ENCODE measurements at places on chromosomes 7 and 10.
A peak's percentile ranks its signal among the peaks of the same experiment; 100 is the strongest.

GRCh38 chr7:65503434-65504152, 129.9 kb downstream of the ZNF92 start:
- DNase-seq, result no peak

GRCh38 chr7:56091591-56091990, 1.2 kb downstream of the PHKG1 start:
- no peak for DNase-seq

DNA sequence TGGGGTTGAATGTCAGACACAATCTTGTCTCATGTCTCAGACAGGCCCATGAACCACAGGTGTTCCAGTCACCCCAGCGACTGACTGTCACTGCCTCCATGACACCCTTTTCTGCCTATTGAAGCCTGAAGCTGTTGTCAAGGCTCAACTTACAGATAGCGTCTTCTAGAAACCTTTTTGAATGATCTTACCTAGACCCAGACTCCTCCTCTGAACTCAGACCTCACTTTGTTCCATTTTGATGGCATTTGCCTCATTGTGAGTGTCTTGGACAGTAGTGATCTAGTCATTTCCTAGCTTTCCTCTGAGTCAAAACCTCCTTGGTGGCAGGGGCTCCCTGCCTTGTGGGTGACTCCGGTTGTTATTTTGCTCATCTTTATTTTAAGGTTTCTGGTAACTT, 98.3 kb upstream of the AGK start:
- no peak for DNase-seq

DNA sequence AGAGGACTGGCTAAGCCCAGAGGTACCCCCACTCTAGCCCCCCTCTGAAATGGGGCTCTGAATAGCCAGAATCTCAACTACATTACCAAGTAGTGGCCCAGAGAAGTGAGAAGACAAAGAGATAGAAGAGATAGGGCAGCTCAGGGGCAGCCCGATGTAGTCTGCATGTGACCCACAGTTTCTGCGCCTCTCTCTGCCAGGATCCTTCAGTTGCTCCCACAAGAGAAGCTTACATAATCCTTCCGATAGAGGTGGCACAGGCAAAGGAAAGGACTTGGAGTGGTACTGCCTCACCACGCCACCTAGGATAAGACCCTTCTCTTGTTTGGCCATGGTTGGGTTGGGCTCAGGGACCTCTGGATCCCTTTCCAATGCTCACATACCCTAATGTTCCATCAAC, 5.4 kb upstream of the PDE1C start:
- no peak for DNase-seq

- no peak for DNase-seq
Measured at GRCh38 chr10:130212746-130213145, 76.6 kb downstream of the GLRX3 start.

DNA sequence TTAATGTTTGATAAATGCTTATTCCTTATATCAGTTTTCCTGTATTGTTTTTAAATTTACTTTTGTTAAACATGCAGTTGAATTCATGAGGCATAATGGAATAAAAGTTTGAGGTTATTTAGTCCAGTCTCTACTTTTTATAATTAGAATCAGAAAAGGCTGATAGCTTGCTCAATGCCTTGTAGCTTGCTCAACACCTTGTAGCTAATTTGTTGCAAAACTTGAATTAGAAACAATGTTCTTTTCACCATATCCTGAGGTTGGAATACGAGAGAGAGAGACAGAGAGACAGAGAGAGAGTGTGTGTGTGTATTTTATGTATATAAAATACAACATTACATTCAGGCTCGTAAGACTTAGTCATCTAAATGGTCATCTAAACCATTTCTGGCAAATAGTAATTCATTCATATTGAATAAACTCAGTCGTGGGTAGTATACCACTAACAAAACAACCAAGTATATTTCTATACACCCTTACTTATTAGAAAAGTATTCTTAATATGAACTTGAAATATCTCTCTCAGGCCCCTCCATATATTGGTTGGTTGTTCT, 243.5 kb downstream of the ADK start:
- DNase-seq, result no peak

DNA sequence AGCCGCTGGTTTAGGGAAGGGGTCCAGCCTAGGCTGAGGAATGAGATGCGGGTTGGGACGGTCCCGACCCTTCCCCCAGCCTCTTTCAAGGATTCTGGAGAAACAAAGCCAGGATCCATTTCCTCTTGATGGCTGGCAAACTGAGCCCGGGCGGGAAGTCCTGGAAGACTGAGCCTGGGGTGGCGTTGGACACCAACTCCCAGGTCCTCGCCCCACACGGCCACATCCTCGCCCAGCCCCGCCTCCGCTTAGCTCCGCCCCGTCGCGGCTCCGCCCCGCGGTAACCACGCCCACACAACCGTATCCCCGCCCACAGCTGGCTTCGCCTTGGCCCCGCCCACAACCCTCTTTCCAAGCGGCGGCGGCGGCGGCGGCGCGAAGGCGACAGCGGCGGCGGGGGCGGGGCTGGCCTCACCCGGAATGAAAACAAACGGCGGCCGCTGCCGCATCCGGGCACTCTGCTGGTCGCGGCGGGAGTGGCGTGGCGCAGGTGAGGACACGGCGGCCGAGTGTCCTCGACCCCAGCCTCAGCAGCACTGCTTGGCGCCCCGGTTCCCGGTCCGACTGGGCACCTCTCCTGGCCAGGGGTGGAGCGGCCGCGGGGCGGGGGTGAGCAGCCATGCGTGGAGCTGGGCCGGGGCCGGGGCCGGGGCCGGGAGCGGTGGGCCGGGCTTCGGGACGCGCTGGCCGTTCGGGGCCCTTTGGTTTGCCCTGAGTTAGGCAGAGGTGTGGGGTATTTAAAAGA, at the start of gene NUB1:
Gene NUB1 (plus strand): TSS at position 456 of the 745 bp plus-strand sequence. CDS start 3,538 bp downstream, outside the sequence.
- DNase-seq, result peak; percentile 95

- DNase-seq, result no peak
Measured at GRCh38 chr7:338295-339061, 48.5 kb downstream of the FOXL3 start.

GRCh38 chr7:149422162-149422913, 38.5 kb downstream of the ZNF777 start:
- DNase-seq, result peak; percentile 87

GRCh38 chr10:79136236-79137005, 67.7 kb downstream of the ZMIZ1 start:
- no peak for DNase-seq

Measured in hematopoietic multipotent progenitor cell treated with erythropoietin and hydrocortisone succinate and interleukin-3 and kit ligand, for 17 days (in vitro differentiated cells).